ENCODE measurements at places on chromosomes 1 and 21.

DNA sequence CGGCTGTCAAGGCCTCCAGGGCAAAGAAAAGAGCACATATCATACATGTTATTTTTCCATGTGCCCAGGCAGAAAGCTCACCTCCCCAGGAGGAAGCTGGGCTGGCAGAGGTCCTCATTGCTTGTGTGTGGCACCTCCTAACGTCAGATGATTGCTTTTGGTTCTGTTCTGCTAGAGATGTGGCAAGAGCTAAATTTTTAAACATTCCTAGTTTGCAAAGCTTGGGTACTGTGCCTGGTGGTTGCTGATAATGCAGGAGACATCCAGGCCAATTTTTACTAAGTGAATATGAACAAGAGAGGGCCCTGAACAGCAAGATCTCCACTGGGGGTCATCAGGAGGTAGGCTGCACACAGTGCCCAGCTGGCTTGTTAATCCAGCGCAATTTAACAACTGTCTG is 93.9 kb downstream of the TBX19 start:
- no peak for DNase-seq

DNA sequence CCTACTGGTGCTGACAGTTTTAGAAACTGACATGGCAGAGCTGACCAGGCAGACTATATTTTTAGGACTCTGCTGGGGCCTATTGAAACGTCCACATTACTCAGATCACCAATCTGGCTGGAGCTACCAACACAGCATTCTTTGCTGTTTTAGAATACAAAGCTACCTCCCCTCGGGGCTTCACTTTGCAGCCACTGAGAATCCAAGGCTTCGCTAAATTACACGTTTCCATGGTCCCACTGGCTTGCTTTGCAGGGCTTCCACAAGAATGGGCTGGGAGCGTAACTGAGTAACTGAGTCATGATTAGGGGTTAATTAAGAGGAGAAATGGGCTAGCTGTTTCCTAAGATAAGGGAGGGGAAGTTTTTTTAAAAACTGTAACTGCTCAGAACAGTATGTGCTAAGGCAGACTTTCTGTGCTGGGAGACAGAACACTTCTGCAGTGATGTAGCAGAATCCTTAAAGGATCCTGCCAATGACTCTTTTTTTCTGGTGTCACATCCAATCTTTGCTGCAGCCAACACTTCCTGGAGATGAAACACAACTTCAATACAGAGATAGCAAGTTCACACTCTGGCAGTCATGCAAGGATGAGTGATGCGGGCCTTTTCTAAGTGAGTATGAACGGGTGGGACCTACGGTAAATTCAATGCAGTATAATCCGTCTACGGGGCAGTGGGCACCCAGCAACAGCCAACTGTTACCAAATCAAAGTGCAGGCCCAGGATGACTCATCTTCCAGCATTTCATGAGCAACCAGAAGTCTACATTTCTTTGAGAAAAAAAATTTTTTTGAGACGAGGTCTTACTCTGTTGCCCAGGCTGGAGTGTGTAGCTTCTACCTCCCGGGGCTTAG is 21.5 kb downstream of the NDUFS5 start:
- no peak for DNase-seq

DNA sequence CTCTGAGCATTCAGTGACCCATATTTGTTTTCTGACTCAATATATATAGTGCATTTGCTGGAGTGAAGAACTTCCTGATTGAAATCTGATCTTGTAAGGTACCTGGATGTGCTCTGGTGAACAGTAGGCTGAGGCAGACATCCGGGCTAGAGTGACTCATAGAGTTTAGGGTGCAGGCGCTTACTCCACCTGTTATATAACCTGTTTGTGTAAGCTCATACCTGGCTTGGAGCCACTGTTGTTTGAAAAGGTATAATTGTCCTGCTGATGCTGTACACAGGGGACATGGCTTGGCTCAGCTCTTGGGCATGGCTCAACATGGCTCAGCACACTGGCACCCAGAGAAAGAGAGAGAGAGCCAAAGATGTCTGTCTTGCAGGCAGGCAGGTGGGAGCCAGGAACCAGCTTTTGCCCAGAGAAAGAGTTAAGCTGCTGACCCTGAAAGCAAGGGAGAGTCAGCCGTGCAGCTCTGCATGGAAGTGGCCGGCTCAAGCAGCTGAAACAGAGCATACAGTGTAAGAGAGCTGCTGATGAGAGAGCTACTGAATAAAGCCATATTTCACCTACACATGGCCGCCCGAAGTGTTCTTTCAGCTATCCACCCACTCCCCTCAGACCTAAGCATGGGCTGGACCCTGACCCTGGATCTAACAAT is 43.2 kb downstream of the GJA5 start:
- DNase-seq = no peak

GRCh38 chr1:61436016-61436415 is 288.9 kb downstream of the TM2D1 start:
- DNase-seq = no peak

DNA sequence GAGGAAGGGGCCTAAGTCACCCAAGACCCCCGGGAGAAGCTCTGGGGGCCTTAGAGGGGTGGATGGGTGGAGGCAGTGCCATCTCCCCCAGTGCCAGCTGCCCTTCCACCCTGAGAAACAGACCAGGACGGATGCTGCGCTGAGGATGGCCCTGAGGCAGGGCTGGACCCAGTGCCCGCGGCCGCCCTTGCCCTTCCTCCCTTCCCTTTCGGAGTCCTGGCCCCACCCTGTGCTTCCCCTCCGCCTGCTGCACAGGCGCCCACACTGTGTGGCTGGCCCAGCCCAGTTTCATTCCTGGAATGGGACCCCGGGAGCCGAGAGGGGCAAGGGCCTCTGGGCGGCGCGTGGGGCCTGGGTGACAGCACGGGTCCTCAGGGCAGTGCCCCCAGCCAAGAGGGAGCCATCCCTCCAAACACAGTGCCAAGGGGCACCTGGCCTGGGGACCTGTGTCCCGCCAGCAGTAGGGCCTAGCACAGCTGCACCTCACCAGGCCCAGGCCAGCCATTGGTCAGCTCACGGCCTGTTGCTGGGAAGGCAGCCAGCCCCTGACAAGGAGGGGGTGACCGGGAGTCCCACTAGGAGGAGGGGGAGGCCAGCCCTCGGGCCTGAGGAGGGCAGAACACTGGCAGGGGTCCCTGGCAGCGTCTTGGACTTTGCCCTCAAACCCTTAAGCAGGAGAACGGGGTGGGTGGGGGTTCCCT is 13.4 kb upstream of the SKI start:
- no peak for DNase-seq

GRCh38 chr1:78104322-78104721 is 58.6 kb downstream of the GIPC2 start:
- no peak for DNase-seq

DNA sequence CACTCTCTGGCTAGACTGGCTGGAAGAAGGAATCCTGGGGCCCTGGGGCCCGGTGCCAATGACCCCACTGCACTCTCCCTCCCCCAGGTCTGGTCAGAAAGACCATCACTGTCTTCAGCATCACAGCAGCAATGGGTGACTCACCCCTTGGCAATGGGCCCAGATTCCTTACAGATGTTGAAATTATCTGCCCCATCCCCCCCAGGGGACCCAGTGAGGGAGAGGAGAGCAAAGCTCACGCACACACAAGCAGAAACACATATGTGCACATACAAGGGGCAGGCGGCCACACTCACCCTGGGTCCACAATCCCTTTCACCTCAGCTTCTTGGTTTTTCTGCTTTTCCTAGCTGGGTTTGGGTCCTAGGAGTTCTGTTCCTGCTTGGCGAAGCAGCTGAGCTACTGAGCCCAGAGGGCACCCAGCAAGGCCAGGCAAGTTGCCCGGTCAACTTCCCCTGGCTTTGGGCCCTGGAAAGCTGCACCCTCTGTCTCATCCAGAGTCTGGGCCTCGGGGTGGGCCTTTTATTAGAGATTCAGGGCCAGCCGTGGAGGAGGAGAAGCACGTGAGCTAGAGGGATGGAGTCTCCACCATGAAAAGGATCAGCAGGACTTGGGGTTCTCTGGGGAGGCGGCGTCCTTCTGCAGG is 2.6 kb downstream of the COL16A1 start:
- DNase-seq = no peak

GRCh38 chr1:179263121-179263520 is 30.5 kb upstream of the SOAT1 start:
- no peak for DNase-seq

- DNase-seq = no peak
These were observed 221.8 kb upstream of the JUN start for GRCh38 chr1:59005491-59006288.

GRCh38 chr1:234774971-234775370 is 165.0 kb upstream of the IRF2BP2 start:
- DNase-seq = no peak

GRCh38 chr1:118998171-118998570 is 10.0 kb upstream of the TBX15 start:
- DNase-seq = no peak

- DNase-seq = no peak
These were observed 384.4 kb downstream of the ADGRL2 start for GRCh38 chr1:82185084-82185483.

DNA sequence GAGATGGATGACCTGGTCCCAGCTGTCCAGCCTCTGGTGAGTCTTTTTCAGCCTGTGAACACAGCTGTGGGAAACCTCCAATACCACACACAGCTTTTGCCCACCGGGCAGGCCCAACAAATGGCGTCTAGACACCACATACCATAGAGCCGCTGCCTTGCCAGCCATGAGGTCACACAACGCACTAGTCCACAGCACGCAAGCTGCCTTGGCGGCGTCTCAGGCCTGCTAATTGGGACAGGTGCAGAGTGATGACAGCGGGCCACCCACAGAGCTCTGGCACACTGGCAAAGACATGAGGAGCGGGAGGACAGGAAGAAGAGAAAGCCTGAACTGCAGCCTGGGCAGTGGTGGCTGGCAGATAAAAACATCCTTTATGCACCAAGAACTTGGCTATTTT is 125.5 kb downstream of the ADAMTS1 start:
- DNase-seq = no peak

DNA sequence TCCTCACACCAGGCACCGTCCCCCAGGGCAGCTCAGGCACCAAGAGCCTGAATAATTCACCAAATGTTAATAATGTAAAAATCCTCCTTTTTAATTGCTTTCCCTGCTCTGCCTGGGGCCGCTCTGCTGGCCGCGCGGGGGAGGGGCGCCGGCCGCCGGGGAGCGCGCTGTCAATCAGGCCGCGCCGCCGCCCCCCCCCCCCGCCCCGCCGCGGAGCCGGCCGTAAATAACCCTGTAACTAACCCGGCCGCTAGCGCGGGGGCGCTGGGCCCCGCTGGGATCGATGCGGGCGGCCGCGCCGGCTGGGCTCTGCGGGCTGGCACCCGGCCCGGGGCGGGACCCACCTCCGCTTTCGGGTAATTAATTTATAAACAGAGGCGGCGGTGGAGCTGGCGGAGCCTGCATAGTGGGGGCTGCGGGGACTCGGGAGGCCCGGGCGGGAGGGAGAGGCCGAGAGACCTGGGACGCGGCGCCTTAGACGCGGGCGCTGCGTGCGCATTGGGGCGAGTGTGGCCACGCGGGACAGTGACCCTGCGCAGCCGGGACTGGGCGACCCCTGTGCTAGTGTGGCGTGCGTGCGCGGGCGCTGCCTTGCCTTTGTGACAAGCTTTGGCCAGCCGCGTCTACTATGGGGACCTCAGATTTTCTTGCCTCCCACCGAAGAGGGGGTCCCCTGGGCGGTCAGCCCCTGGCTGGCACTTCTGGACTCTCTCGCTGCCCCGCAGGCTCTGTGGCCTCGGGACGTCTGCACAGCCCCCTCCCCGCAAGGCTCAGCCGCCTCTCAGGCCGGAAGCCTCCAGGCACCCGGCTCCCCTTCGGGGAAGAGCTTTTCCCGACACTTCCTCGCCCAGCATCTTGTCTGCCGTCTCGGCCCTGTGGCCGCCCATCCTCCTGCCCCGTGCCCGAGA is 16.6 kb downstream of the SAMD11 start:
- no peak for DNase-seq

DNA sequence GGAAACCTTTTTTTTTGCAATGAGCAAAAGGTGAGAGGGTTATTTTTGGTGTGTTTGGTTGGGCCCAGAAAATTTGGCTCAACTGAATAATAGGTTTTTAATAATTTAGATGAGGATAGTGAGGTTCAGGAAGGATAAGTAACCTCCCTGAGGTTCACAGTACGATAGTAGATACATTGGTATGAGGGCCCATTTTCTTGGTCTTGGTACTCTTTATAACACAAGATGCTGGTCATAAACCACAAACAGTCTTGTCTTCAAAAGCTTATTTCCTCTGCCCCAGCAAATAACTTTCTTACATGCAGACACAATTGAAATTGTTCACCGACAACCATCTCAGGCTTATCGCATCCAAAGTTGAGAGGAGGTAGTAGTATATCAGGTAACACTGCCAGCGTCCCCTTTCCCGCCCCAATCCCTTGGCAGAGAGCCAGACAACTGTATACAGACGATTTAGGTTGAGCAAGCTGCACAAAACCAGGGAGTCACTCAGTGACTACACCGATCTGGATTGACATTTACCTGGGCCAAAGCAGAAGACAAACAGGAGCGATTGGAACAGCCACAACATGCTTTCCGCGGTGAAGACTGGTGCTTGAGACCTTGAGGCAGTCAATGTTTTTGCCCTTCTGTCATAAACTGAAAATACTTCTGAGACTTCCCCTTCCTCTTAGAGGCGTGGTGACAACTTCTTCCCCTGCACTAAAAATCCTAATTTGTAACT is at the start of gene SLAMF6:
SLAMF6 (minus strand) TSS at position 634 of the 724 bp plus-strand sequence; CDS start at position 571, 63 bp downstream.
- no peak for DNase-seq

Data from NCI-H1436 treated with DMSO at 0.1 percent for 48 hours (cell line).